Nephron progenitor cell (in vitro differentiated cells): ENCODE measurements at places on chromosomes 2 and 18.
A peak's percentile ranks its signal among the peaks of the same experiment; 100 is the strongest.

GRCh38 chr18:3692691-3693090 lies 242.7 kb downstream of the TGIF1 start:
- DNase-seq: no peak

GRCh38 chr2:232767866-232768265 lies 8.5 kb downstream of the KCNJ13 start:
- no peak for DNase-seq

DNA sequence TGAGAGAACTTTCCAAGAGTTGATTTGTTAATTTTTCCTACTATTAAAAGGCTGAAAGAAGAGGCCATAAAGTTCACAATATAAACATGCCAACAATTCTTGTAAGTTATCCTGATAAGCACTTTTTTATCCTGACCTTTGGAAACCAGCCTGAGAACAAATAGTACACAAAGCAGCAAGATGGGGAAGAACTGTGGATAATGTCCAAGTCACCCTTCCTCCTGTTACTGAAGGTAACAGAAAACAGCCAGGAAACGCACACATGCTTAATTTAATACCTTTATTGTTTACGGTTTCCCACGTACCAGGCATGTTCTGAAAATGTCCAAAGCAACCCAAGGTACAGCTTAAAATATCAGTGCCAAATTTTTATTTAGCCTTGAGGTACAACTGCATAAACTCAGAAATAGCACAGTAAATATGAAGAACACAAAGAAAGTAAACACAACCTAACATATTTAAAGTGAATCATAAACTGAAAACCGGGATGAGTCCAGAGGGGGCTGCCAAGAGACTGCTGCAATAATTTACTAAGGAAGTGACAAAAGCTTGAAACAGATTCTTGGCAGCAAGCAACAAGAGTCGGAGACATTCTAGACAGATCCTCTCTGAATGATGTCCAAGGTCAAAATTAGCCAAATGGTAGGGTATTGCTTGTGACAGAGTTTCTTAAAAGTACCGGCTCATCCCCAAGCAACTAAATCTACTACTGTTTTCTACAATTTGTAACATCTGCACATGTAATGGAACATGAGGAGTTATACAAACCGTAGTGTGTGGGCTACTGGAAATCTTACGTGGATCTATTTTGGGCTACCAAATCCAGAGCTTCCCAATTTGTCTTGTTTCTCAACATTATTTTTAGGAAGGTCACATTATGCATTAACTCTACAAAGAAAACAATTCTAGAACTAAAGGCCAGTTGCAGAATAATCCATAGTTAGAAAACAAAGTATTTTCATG lies 93.2 kb downstream of the CABYR start:
- no peak for DNase-seq

GRCh38 chr2:43024515-43025011 lies 201.8 kb downstream of the ZFP36L2 start:
- DNase-seq: peak; percentile 80

- no peak for DNase-seq
Measured at GRCh38 chr2:51722311-51722710, 690.4 kb upstream of the NRXN1 start.

DNA sequence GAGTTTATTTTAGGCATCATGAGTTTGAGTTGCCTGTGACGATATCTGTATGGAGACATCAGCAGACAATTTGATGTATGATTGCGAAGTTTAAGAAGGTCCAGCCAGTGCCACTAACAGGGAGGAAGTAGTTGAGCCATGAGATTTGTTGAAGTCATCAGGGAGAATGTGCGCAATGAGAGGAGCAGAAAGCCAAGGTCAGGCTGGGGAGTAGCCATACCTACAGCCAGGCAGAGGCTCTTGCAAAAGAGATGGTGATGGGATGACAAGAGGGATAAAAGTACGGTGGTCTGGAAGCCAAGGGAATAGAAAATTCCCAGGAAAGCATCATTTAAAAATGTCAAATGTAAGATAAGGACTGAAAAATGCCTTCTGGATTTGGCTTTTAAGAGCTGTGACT lies 51.2 kb downstream of the LIMS1 start:
- DNase-seq: no peak

- no peak for DNase-seq
Measured at GRCh38 chr2:168443818-168444217, 12.3 kb upstream of the CERS6 start.
